HepG2 (cell line): ENCODE measurements at places on chromosomes 11 and 22. TPM values are rescaled to one million over a fixed set of nuclear protein-coding genes. Genes with fewer than 3 reads are reported as not detected.

VSTM5 gene
- not detected in 2 replicates for total RNA-seq

EXPH5 gene
- 0.02 and 0.15 TPM in 2 replicates for total RNA-seq

OTOG gene
- not detected in 2 replicates for total RNA-seq

SAA4 gene
- total RNA-seq = 147 and 253 TPM in 2 replicates

SLN gene
- total RNA-seq = not detected in 2 replicates

IGF2 gene
- 79.1 and 138 TPM in 2 replicates for total RNA-seq

TRIM49 gene
- total RNA-seq = not detected in 2 replicates

CYTH4 gene
- not detected in 2 replicates for total RNA-seq

CBLIF gene
- not detected in 2 replicates for total RNA-seq

BIRC3 gene
- total RNA-seq = 4.2 and 7.5 TPM in 2 replicates

HEPHL1 gene
- 0.04 and 0.07 TPM in 2 replicates for total RNA-seq

OR51B5 gene
- 0.18 and 0.20 TPM in 2 replicates for total RNA-seq

EFCAB6 gene
- not detected in 2 replicates for total RNA-seq

BTBD18 gene
- total RNA-seq = not detected in 2 replicates

GUCY1A2 gene
- 0.07 TPM in 1 of 2 replicates, not detected in the other for total RNA-seq

PRSS23 gene
- 0.20 and 0.28 TPM in 2 replicates for total RNA-seq
